ENCODE measurements at places on chromosomes 5 and 9.
A peak's percentile ranks its signal among the peaks of the same experiment; 100 is the strongest.

- no peak for DNase-seq
Observed at GRCh38 chr9:133137451-133138231, 16.6 kb upstream of the RALGDS start.

DNA sequence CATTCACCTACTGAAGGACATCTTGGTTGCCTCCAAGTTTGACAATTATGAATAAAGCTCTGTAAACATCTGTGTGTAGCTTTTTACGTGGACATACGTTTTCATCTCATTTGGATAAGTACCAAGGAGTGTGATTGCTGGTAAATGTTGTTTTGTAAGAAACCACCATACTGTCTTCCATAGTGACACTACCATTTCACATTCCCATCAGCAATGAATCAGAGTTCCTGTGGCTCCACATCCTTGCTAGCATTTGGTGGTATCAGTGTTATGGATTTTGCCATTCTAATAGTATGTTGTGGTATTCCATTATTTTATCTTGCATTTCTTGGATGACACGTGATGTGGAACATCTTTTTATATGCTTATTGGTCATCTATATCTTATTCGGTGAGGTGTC is 78.4 kb upstream of the RASGRF2 start:
- DNase-seq = no peak

- peak; percentile 8 for DNase-seq
Observed at GRCh38 chr9:125240649-125240999, 519 bp downstream of the HSPA5 start.

- DNase-seq = no peak
Observed at GRCh38 chr5:105503950-105504349, 1941.4 kb upstream of the NUDT12 start.

DNA sequence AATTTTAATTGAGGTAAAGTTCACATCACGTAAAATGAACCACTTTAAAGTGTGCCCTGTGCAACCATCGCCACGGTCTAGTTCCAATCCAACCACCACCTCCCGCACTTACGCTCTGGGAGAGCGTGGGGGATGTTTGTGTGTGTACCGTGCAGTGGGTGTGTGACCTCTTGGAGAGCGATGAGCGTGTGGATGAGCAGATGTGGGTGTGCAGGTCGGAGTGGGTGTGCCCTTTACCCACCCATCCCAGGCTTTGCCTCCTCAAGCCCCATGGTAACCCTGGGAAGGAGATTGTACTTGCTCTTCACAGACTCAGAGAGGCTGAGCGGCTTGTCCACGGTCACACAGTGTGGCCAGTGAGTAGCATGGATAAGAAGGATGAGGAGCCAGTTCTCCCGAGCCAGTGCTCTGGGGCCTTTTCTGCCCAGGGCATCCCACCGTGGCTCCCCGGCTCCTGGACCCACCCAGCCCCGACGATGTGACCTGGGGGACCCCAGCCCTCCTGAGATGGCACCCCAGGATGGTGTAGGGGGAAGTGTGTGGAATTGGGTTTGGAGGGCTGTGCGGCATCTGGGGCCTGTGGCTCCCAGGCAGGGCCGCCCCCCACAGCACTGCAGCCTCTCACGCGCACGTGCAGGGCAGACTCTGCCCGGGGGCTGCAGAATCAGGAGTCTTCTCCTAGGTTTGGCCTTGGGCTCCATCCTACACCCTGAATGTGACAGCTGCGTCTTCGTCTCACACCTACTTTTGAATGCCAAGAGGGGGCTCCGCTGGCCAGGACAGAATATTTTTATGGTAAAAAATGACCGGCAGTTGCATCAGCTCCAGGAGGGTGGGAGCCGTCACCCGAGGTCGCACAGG is 13.6 kb downstream of the LHX3 start:
- DNase-seq = no peak

DNA sequence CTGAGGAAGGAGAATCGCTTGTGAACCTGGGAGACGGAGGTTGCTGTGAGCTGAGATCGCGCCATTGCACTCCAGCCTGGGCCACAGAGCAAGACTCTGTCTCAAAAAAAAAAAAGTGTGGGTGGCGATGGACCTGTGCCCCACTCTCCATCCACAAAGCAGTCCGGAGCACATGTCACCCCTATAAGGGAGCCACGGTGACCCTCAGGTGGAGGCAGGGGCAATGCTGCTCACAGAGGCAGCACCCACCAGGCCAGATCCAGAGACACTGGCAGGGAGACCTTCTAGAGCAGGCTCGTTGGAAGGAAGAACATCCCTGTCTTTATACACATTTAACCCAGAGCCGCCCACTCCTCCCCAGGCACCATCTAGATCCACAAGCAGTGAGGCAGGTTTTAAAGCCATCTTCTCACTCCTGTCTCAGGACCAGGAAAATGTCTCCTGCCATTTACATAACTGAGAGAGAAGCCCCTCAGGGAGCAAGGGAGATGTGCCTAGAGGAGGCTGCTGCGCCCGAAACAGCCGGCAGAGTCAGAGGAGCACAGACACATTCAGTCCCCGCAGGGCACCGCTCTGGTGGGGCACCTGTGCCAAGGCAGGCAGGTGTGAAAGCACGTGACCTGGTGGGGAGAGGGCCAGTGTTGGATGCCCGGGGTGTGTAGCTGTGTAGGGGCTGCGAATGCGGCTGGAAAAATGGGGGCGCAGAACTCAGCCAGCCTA is 31.6 kb upstream of the ADAMTS2 start:
- DNase-seq = no peak

DNA sequence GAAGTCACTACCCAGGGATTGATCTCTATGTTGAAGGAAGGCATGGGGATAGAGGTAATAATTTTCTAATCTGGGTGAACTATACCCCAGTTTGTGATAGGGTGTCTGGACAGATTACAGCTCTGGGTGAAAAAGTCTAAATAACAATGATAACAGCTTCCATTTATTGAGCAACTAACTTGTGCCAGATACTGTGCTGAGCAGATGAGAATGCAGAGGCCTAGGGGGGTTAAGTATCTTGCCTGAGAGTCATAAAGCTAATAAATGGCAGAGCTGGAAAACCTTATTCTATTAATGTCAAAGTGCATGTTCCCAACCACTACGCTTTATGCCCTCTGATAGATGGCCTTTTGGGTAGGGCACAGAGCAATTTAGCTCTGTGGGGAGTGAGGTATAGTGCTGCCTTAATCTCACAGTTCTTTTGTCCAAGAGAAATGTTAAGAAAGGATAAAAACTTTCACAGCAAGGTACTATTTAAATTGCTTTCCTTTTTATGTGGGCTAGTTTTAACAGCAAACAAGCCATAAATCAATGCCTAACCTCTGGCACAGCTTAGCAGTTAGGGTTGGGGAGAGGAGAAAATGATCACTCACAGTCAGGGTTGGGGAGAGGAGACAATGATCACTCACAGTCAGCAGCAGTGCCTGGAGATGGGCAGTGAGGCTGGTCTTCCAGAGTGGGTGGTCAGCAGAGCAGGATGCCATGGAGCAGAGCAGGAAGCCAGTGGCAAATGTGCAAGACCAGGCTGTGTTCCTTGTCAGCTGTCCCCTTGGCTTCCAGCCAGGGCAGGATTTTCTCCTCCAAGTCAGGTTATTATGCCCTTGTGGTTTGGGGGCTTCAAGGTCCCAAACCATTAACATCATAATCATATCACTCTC is 187.0 kb downstream of the CARTPT start:
- no peak for DNase-seq

DNA sequence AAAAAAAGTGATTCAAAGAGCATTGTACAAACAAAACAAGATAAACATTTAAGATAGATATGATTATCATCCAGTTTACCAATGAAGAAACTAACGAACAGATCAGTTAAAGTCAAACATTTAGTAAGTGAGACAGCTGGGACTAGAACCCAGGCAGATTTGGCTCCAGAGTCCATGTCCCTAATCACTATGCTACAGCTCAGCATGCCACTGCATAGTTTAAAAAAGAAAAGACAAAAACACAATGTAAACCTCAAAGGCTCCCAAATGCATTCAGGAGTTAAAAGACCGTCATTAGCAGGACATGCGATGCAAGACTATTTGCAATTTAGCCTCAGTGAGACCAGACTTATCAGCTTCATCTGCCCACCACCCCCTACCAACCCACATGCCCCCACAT is 36.8 kb downstream of the DENND1A start:
- no peak for DNase-seq

DNA sequence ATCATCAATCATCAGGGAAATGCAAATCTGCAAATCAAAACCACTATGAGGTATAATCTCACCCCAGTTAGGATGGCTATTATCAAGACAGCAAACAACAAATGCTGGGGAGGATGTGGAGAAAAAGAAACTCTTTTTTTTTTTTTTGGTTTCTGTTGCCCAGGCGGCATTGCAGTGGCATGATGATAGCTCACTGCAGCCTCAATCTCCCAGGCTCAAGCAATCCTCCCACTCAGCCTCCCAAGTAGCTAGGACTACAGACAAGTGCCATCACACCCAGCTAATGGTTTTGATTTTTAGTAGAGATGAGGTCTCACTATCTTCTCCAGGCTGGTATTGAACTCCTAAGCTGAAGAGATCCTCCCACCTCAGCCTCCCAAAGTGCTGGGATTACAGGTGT is 5.4 kb upstream of the CNTRL start:
- no peak for DNase-seq

DNA sequence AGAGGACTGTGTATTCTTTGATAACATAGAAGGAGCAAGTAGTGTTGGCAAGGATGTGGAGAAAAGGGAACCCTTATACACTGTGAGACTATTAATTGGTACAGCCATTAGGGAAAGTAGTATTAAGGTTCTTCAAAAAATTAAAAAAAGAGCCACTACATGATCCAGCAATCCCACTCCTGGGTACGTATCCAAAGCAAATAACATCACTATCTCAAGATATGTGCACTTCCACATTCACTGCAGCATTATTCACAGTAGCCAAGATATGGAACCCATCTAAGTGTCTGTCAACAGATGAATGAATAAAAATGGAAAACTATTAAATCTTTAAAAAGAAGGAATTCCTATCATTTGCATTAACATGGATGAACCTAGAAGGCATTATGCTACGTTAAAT is 693.2 kb upstream of the RIOK2 start:
- no peak for DNase-seq

DNA sequence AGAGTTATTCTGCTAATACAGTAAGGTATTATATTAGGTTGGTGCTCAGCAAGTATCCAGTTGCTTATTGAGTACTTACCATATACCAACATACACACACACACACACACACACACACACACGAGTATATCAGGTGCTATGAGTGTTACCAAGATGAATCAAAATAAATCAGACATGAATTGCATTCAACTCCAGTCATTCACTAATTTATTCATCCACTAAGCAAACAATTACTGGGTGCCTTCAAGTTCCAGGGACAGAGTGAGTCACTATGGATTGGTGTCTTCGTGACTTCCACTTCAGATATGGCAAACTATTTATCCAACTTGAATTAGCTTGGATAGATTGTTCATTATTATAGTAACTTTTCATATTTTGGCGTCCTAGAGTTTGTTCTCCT is 140.7 kb upstream of the SLC44A1 start:
- DNase-seq = no peak

GRCh38 chr5:126370796-126371718 is 52.2 kb upstream of the GRAMD2B start:
- no peak for DNase-seq

DNA sequence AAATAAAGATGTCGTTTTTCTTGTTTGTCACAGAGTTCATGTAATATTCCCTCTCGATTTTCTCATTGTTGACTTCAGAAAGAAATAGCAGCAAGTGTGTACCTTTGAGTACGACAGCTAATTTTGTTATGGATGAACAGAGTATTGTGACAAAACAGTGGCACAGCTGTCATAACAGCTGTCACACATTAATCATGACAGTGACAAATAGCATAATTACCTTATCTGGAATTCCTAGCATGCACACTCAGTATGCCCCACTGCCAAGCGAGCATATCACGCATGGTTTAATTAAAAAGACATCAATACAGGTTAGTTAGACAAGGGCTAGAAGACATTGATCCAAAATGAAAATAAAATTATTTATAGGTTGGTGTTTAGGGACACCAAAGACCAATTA is 375.1 kb downstream of the SPATA31D1 start:
- no peak for DNase-seq

- DNase-seq = no peak
Observed at GRCh38 chr9:84845956-84846900, 176.7 kb downstream of the NTRK2 start.

DNA sequence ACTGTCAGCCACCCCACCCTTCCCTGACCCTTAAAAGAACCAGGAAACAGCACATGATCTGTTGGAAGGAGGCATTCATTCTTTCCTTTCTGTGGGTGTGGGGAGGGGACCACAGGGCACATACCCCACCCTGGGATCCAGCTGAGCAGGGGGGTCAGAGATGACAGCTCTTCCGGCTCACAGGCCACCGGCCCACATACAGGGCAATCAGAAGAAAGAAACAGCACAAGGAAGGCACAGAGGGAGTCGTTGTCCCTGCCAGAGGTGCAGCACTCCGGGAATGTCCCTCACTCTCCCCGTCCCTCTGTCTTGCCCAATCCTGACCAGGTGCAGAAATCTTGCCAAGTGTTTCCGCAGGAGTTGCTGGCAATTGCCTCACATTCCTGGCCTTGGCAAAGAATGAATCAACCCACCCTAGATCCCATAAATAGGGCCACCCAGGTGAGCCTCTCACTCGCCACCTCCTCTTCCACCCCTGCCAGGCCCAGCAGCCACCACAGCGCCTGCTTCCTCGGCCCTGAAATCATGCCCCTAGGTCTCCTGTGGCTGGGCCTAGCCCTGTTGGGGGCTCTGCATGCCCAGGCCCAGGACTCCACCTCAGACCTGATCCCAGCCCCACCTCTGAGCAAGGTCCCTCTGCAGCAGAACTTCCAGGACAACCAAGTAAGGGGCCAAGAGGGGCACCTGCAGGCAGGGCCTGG is at the start of gene LCN2:
TSS of gene LCN2 (plus strand) at position 453 of the 701 bp plus-strand sequence. CDS start at position 526, 73 bp downstream.
- DNase-seq = no peak

GRCh38 chr5:128764601-128765310 is 200.5 kb upstream of the SLC27A6 start:
- no peak for DNase-seq

DNA sequence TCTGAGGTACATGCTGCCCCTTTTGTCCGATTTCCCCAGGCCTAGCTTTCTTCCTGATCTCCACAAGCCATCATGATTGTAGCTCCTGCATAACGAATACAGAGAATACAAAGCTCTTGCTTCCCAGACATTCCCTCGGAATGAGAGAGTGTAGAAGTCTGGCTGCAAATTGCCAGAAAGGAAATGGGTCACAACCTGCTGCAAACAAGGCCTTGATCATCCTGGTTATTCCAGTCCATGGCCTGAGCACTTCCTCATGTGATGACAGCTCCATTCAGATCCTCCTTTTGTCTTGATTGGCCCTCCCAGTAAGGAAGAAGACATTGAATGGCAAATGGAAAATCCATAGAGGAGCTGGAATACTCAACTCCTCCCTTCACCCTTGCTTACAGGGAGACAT is 136.0 kb upstream of the ADRA1B start:
- DNase-seq = no peak

DNA sequence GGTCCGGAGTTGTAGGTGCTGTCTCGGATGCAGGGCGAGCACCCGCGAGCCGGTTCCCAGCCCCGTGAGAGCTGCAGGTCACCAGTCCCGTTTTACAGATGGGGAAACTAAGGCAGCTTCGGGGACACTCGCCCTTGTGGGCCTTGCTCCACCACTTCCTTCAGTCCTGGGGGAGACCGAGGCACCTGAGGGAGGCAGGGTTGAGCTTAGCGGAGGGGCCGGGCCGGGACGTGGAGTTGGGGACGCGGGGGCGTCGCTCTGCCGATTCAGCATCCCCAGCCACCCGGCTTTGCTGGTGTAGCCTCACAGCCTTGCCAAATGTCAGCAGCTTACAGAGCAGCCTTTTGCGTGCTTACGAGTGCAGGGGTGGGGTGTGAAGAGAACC is 530 bp downstream of the BBLN start:
- peak; percentile 39 for DNase-seq

- DNase-seq = no peak
Observed at GRCh38 chr5:110644357-110644756, 82.1 kb downstream of the TMEM232 start.

- DNase-seq = no peak
Observed at GRCh38 chr5:108711898-108712297, 35.8 kb upstream of the FER start.

Data from stimulated activated CD8-positive, alpha-beta memory T cell treated with anti-CD3 and anti-CD28 coated beads, Interleukin-15, amount 100 ng/mL, for 48 hours (primary cell).